ENCODE measurements at places on chromosomes 4 and X.
A peak's percentile ranks its signal among the peaks of the same experiment; 100 is the strongest.

DNA sequence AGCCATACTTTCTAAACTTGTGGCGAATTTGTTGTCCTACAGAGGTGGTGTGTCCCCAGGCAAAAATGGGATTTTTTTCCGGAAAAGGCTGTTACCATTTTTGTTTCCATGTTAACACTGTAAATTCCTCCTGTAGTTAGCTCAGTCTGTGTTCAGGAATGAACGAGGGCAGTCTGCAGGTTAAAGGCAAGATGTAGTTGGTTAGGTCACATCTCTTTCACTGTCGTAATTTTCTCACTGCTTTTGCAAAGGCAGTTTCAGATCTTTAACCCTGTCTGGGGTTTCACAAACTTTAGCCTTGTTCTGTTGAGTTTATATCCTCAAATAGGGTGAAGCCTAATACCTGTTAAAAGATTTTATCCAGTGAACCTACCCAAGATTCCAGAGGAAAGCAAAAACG, 50.5 kb upstream of the PUDP start:
- DNase-seq: peak; percentile 10

DNA sequence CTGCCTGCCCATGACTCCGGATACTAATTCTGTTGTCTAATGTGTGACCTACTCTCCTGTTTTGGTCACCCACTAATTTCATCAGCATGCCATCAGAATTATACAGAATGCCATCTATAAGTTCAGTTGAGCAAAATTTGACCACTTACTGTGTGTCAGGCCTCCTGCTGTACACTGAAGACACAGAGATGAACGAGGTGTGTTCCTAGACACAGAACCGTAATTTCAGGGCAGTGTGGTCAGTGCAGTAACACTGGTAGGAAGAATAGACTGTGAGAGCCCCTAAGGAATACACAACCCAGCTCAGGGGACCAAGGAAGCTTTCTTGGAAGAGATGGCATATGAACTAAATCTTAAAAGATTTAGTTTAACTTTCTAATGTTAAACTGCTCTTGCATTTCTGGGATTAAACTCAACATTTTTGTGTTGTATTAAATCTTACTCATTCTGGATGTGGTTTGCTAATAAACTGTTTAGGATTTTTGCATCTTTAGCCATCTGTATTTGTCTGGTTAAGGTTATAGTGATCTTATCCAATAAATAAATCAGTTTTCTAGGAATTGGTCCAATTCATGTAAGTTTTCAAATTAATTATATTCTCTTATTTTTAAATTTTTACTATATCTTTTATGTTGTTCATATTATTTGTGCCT, 34.3 kb downstream of the KANTR start:
- DNase-seq: peak; percentile 10

GRCh38 chr4:40340030-40340429, 4.9 kb downstream of the CHRNA9 start:
- peak; percentile 15 for DNase-seq

- DNase-seq: no peak
Observed at GRCh38 chr4:155590796-155591585, 75.7 kb upstream of the GUCY1A1 start.

DNA sequence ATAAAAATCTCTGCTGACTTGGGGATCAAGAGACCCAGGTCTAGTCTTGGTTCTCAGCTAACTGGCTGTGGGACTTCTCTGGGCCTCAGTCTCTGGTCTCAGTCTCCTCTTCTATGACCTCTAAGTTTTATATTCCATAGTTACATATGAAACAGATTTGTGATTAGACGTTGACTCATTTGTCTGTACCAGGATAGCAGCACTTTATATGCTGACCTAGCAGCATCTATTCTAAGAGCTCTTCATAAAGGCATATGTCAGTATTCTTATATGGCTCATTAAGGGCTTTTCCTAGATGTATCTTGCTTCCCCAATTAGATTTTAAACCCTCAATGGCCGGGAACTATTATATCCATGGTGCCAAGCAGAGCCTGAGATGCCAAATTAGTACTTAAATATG, 12.7 kb downstream of the GRPR start:
- no peak for DNase-seq

DNA sequence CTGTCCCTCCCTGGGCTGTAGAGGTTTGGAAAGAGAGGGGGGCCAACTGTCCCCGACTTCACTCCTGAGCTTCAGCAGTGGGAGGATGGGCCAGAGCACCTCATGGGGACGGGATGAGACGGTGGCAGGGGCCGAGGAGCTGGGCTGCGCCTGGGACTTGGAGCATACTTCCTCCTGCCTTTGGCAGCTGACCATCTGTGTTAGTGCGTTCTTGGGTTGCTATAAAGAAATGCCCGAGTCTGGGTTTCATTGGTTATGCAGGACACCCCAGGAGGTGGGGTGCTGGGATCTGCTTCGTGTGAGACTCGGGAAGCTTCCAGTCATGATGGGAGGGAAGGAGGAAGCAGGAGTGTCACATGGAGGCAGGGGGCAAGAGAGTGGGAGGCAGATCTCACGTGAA, 7.4 kb downstream of the PSAPL1 start:
- DNase-seq: no peak

- no peak for DNase-seq
Observed at GRCh38 chrX:1902901-1903235, 288.0 kb downstream of the ASMT start.

GRCh38 chr4:140725556-140725955, 30.6 kb downstream of the TBC1D9 start:
- no peak for DNase-seq

GRCh38 chr4:85166318-85166717, 199.8 kb upstream of the WDFY3 start:
- DNase-seq: no peak

GRCh38 chrX:74340051-74340450, 36.1 kb downstream of the ZCCHC13 start:
- no peak for DNase-seq

DNA sequence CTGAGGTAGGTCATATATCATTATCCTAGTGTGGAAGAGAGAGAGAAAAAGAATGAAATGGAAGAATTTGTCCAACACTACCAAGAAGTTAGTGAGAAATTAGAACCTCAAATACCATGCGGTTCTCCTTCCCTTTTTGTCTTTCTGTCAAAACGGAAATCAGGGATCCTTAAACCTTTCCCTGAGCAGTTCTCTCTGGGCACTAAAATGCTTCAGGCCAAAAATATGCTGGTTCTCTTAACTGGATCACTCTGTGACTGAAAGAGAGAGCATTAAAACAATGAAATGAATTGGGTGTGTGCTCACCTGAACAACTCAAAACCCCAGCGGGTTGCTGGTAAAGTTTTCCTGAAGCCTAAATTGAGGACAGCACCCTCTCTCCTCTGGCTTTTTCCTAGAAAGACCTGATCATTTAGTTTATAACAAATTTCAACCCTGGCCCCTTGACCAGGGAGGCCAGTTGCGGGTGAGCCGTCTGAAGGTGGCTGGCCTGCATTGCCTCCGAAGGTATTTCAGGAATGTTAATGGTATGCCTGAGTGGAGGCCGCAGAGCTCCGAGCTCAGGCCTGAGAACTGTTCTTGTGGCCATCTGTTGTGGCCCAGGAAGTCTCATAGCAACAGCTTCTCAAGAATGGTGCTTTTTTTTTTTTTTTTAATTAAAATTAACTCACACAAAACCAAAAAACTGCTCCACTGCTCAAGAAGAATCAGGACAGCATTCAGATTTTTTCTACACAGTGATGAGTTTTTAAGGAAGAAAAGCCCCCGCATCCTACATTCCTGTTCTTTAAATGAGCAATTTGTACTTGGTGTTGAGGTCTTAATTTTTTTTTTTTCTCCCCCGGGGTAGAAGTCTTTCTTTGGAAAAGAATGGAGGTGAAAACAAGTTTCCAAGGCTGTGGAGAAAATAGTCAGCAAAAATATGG, 155.1 kb downstream of the SHROOM3 start:
- peak; percentile 98 for DNase-seq

- no peak for DNase-seq
Observed at GRCh38 chrX:28843817-28844216, 256.6 kb downstream of the IL1RAPL1 start.

- no peak for DNase-seq
Observed at GRCh38 chr4:107066621-107067020, 30.5 kb upstream of the DKK2 start.

GRCh38 chrX:45322382-45322781, 121.7 kb upstream of the DIPK2B start:
- DNase-seq: peak; percentile 85

- DNase-seq: peak; percentile 95
Observed at GRCh38 chr4:169070071-169070894, 60.2 kb upstream of the CBR4 start.

DNA sequence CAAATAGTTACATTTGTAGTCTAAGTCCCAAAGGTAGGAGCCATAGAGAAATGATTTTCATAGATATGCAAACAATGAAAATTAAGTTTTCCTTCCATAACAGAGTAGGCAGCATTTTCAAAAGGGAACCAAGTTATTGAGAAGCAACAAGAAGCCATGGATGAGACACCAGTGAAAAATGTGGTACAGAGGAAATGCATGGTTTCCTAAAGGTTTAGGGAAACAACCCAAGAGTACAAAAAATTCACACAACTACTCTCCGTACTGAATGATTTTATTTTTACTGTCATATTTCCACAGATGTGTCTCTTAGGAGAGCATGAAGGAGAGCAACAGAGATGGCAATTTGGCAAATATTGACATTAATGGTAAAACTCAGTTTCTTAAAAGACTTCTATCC, 1408.9 kb upstream of the PCDH7 start:
- peak; percentile 66 for DNase-seq

DNA sequence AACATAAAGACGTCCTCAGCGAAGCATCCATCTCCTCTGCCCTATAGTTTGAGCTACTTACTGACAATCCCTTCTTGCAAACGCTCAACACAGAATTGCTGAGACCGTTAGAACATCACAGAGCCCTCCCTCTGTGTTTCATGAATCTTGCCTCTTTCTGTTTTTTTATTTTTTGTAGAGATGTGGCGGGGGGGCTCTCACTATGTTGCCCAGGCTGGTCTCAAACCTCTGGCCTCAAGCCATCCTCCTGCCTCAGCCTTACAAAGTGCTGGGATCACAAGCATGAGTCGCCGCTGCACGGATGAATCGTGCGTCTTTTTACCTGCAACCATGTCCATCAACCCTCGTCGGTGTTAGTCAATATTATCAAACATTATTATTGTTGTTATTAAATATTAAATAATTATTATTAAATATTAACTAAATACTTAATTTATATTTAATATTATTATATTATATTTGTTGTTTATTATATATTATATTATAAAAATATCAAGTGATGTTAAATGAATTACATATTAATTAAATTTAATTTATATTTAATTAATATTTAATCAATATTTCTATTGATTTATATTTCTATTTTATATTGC, 200.7 kb downstream of the CRLF2 start:
- no peak for DNase-seq

GRCh38 chr4:33104273-33104672, 2384.1 kb downstream of the PCDH7 start:
- peak; percentile 57 for DNase-seq

DNA sequence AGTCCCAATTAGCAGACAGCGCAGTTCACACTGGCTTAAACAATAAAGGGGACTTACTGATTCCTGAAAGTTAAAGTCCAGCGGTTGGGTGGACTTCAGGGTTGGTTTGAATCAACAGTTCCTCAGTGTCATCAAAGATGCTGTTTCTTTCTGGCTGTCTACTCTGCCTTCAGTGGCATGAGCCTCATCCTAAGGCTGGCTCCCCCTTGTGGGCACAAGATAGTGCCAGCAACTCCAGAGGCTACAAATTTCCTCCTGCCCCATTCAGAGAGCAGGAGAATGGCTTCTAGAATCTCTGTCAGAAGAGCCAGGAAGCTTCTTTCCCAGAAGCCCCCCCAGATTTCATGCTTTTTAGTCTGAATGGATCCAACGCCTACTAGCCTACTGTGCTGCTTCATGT, 82.4 kb upstream of the MTM1 start:
- peak; percentile 55 for DNase-seq

- no peak for DNase-seq
Observed at GRCh38 chr4:138448169-138448568, 206.0 kb upstream of the SLC7A11 start.

GRCh38 chrX:132119821-132120515, 7.9 kb downstream of the FRMD7 start:
- no peak for DNase-seq

GRCh38 chr4:85126991-85127591, 160.6 kb upstream of the WDFY3 start:
- DNase-seq: no peak

- DNase-seq: peak; percentile 81
Observed at GRCh38 chr4:182492423-182492822, 249.2 kb downstream of the TENM3 start.

- peak; percentile 63 for DNase-seq
Observed at GRCh38 chr4:2220016-2220630, 21.8 kb downstream of the HAUS3 start.
